DMS153 (cell line): ENCODE measurements at places on chromosomes 5 and 9.

DNA sequence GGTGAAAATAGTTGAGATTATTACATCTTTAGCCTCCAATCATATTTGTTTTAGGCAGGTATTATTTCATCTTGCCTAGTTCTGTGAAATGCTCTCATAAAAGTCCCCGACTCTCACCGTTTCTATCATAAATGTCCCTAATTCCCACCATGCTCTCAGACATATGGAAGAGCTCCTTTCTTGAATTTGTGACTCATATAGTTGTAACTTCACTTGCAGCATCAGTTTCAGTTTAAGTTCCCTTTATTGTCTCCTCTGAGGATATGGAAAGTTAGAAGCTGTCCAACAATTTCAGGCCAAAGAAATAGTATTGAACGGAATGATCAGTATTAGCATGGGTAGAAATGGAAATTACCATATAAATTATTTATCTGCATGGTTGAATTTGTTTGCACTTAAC is 187.5 kb upstream of the NR4A3 start:
- no peak for DNase-seq

DNA sequence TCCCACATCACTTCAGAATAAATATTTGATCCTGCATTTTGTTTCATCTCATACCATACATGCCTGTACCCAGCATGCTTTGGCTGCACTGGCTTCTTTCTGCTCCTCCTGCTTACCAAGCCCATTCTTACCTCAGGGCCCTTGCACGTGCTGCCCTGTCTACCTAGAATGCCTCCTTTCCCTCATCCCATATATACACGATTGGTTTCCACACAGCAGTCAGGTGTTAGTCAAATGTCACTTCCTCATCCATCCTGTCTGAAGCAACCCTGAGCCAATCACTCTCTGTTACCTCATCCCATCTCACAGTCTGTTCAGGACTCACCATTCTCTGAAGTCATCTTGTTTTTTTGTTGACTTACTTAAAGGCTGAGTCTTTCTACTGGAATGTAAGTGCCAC is 30.3 kb downstream of the CAST start:
- no peak for DNase-seq

DNA sequence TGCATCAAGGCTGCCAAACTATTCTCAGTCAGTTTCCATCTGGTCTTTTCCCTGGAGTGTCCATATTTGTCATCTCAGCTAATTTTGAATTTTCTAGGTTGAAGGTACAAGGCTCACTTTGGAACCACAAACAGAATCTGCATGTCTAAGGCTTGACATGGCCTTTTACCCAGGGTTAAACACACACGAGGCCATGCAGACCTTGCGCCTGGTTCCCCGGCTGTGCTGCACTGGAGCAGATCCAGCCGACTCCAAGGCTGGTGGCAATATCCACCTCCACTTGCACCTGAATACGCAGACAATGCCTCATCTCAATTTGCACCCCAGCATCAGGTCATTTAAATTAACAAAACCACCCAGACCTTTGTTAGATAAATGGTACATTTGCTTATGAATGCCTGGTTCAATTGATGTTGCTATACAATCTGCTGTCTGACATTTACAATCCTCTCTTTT is 276.2 kb downstream of the HSPA4 start:
- no peak for DNase-seq

- no peak for DNase-seq
Measured at GRCh38 chr5:159041444-159042198, 58.1 kb downstream of the EBF1 start.

DNA sequence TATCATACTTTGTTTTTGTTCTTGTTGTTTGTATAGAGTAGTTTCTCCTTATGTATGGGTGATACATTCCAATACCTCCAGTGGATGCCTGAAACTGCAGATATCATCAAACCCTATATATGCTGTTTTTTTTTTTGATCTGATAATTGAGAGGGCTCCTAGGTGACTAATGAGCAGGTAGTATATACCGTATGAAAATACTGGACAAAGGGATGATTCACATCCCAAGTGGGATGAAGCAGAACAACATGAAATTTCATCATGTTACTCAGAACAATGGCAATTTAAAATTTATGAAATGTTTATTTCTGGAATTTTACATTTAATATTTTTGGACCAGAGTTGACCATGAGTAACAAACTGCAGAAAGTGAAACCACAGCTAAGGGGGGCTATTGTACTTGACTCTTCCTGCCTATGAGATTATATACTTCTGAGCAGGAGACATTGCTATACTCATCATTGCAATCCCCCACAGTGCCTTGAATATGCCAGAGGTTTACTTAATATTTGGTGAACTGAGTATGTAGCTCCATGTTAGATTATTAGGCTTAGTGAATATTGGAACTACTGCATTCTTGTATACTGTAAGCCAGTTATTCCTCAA is 258.7 kb upstream of the FBXL7 start:
- no peak for DNase-seq

DNA sequence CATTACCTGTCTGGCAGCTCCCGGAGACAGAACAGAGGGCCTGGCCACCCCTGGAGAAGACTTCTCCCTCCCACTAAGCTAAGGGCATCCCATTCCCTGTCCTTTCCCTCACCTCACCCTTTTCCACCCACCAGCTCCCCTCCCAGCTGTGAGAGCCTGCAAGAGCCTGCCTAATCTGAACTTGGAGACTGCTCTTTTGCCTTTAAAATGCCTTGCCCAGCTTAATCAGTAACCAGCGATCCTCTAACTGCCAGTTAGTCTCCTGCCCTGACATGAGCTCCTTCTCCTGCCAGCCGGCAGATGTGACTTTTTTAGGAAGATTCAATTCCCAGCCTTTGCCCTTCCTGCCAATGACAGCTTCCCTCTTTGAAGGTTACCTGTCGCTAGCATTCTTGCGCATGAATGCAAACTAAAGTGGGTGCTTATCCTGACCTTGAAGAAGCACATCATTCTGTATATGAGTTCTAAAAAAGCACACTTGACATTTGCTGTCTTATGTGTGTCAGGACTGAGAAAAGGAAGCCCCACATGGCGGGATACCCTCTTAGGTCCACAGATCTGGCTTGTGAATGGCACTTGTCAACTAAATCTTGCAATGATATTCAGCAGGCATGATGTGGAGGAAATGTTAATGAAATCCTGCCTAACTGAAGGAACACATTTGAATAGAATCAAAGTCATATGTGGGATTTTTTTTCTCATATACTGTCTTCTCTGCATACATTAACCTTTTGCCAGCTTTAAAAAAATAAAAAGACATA is 411.2 kb upstream of the SLC30A5 start:
- no peak for DNase-seq
